Activated CD4-positive, alpha-beta T cell treated with anti-CD3 and anti-CD28 coated beads for 36 hours (primary cell): ENCODE measurements at places on chromosomes 6 and 20. TPM values are rescaled to one million over a fixed set of nuclear protein-coding genes. Genes with fewer than 3 reads are reported as not detected.

DNA sequence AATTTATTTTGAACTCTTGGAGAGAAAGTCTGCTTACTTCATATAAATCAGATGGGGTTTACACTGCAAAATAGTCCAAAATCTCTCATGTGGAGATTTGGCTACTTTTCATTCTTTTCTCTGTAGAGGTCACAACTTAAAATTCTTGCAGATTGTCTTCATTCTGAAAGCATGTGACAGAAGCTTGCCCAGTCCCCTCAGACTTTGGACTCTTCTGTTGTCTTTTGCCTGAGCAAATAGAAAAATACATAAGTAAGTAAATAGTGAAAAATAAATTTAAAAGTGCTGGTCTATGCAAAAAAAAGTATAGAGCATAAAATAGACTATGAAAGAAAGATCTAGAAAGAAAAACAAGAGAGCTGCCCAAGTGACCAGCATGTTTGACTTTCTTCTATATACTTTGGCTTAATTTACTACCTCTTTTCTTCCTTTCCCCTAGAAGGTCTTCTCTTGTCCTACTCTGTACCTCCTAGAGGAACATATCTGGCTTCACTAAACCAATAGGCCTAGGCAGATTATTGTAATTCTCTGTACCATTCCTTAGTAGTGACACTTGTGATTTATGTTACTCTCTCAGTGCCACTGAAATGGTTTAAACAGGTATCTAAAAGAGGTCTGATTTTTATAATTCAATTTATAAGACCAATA is 260.9 kb downstream of the TENT5A start:
- DNase-seq, result no peak
- no peak overlapping the region for H3K27ac ChIP-seq
- no peaks in the 10 kb centered on the region for H3K27me3 ChIP-seq
- no peak overlapping the region for H3K4me3 ChIP-seq
- H3K4me1 ChIP-seq, result no peaks in the 10 kb centered on the region

The SNPH gene
- 2.5 TPM for total RNA-seq

DNA sequence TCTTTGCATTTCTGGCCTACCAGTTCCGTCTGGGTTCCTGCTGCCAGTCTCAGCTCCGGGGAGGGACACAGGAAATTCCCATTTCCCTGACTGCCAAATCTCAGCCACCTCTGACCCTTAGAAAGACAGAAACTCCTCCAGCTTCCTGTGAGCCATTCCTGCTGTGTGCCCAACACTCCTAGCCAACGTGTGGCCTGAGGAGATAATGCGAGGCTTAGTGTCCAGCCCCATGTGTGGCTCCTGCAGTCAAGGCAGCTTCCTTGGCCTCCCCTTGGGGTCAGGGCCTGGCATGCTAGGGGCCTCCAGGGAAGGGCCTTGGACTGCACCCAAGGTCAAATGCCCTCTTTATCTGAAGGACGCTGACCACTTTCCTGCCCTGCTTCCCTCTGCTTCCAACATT is 45.1 kb downstream of the MAFB start:
- H3K4me1 ChIP-seq, result no peaks in the 10 kb centered on the region
- H3K27me3 ChIP-seq, result peaks cover 9% of the 10 kb centered on the region
- no peak overlapping the region for H3K27ac ChIP-seq
- H3K4me3 ChIP-seq, result no peak overlapping the region
- DNase-seq, result no peak

The WASF1 gene
- 4.2 TPM for total RNA-seq

DNA sequence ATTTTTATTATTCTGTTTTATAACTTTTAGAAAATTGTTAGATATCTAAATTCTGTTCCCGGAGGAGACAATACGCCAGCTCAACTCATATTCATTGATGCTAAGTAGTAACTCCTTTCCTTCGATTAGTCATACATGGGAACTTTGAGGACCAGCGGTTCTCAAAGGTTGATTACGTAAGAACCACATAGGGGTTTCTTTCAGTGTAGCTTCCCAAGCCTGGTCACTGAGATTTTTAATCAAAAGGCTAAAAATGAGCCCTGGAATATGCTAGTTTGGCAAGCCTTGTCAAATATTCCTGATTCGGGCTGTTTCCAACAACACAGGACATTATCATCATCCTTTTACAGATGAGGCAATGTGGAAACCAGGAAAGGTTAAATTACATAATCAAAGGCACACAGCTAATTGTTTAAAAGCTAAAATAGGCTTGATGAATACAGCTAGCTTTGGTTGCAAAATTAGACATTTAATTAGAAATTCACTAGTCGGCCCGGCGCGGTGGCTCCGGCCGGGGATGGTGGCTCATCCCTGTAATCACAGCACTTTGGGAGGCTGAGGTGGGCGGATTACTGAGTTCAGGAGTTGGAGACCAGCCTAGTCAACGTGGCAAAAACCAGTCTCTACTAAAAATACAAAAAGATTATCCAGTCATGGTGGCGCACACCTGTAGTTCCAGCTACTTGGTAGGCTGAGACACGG is 14.6 kb upstream of the MEI4 start:
- no peaks in the 10 kb centered on the region for H3K27me3 ChIP-seq
- no peaks in the 10 kb centered on the region for H3K4me1 ChIP-seq
- no peak for DNase-seq
- no peaks in the 10 kb centered on the region for H3K36me3 ChIP-seq
- no peak overlapping the region for H3K27ac ChIP-seq

DNA sequence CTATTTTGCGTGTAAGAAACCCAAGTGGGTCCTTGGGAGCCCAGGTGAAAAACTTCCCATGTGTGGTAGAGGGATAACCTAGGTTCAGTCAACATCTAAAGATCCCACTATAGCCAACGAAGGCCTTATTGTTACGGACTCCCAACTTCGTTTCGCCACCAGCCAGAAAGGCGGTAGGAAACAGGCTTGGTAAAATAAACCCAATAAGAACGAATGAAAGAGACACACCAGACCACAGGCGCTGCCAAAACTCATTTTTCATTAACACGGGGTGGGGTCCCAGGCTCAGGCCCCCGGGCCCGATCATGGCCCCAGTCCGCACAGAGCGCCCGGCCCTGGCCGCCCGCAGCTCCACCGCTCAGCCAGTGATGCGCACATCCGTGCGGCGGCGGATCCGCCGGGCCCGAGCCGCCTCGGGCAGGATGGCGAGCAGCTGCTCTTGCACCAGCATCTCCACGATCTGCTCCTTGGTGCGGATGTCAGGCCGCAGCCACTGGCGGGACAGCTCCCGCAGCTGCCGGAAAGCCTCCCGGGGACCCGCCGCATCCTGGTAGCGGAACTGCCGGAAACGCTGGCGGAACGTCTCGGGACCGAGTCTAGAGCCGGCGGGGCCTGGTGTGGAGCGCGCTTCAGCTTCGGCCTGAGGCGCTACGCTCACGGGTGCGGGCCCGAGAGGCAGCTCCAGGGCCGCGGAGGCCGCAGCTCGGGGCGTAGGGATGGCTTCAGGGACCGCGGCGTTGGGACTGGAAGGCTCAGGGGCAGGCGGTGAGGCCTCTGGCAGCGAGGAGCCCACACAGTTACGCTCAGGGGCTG is 709 bp downstream of the SCAND1 start:
- peak overlapping the region; percentile 97 for H3K4me3 ChIP-seq
- DNase-seq, result peak; percentile 81
- no peaks in the 10 kb centered on the region for H3K27me3 ChIP-seq
- peaks cover 11% of the 10 kb centered on the region for H3K4me1 ChIP-seq

The FRK gene
- total RNA-seq, result 0.05 TPM

The DAAM2 gene
- total RNA-seq, result not detected

- H3K27ac ChIP-seq, result no peak overlapping the region
- peaks cover 17% of the 10 kb centered on the region for H3K27me3 ChIP-seq
- peaks cover 24% of the 10 kb centered on the region for H3K4me1 ChIP-seq
- H3K36me3 ChIP-seq, result no peaks in the 10 kb centered on the region
These were observed 15.3 kb upstream of the SLC9A8 start for GRCh38 chr20:49797344-49797615.

- H3K27me3 ChIP-seq, result peaks cover 20% of the 10 kb centered on the region
- DNase-seq, result no peak
- no peaks in the 10 kb centered on the region for H3K36me3 ChIP-seq
- no peak overlapping the region for H3K4me3 ChIP-seq
These were observed 73.8 kb downstream of the SASH1 start for GRCh38 chr6:148416330-148416965.

DNA sequence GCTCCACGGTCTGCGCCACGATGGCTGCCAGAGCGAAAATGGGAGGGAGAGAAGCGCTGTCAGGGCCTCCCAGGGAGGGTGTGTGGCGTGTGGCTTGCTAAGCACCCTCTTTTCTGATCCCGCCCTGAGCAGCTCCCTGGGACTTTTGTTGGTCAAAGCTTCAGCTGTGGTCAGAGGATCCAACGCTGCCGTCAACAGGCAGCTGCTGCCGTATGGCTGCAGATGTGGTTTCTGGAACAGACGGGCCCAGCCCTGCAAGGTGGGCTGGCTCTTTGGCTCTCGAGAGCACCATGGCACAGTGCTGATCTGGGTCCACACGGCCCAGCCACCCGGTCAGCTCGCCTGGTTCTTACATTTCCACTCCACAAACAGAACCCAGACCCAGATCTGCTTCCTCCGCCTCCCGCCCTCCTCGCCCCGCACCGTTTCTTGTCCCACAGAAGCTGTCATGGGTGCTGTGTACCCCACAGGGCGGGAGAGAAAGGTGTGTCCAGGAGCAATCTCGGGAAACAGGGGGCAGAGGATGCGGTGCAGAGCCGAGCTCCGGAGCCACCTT is 86.0 kb upstream of the BHLHE23 start:
- peak; percentile 0 for DNase-seq
- no peaks in the 10 kb centered on the region for H3K36me3 ChIP-seq
- peaks cover 9% of the 10 kb centered on the region for H3K27me3 ChIP-seq
- no peaks in the 10 kb centered on the region for H3K4me1 ChIP-seq
